ENCODE measurements at places on chromosomes 16 and 17. TPM values are rescaled to one million over a fixed set of nuclear protein-coding genes. Genes with fewer than 3 reads are reported as not detected.
A peak's percentile ranks its signal among the peaks of the same experiment; 100 is the strongest.

The DNAH2 gene
- not detected for polyA plus RNA-seq

The CACNG4 gene
- not detected for polyA plus RNA-seq

The ORMDL3 gene
- polyA plus RNA-seq = 217 TPM

GRCh38 chr17:39629898-39630297 lies 3.1 kb downstream of the PPP1R1B start:
- H3K4me3 ChIP-seq = no peak overlapping the region
- no peaks in the 10 kb centered on the region for H3K36me3 ChIP-seq
- peaks cover 9% of the 10 kb centered on the region for H3K4me1 ChIP-seq
- DNase-seq = no peak
- peaks cover 23% of the 10 kb centered on the region for H3K27me3 ChIP-seq
- H3K27ac ChIP-seq = no peak overlapping the region

- peaks cover 99% of the 10 kb centered on the region for H3K4me1 ChIP-seq
- DNase-seq = no peak
- H3K36me3 ChIP-seq = no peaks in the 10 kb centered on the region
Measured at GRCh38 chr17:77436058-77436442, 295.3 kb downstream of the SEC14L1 start.

DNA sequence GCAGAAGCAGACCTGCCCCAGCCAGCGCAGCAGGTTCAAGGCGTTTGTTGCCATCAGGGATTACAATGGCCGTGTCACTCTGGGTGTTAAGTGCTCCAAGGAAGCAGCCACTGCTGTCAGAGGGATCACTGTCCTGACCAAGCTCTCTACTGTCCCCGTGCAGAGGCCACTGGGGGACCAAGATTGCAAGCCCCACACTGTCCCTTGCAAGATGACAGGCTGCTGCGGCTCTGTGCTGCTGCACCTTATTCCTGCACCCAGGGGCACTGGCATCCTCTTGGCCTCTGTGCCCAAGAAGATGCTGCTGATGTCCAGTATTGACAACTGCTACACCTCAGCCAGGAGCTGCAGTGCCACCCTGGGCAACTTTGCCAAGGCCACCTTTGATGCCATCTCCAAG lies 27.7 kb downstream of the ATPAF2 start:
- H3K4me3 ChIP-seq = no peak overlapping the region
- no peak for DNase-seq
- H3K27me3 ChIP-seq = no peaks in the 10 kb centered on the region

GRCh38 chr17:33941744-33942143 lies 313.3 kb upstream of the CCL2 start:
- no peak overlapping the region for H3K4me3 ChIP-seq
- H3K27me3 ChIP-seq = no peaks in the 10 kb centered on the region
- H3K4me1 ChIP-seq = no peaks in the 10 kb centered on the region
- H3K36me3 ChIP-seq = no peaks in the 10 kb centered on the region
- no peak for DNase-seq

GRCh38 chr16:12271006-12271405 lies 294.5 kb downstream of the SNX29 start:
- H3K36me3 ChIP-seq = no peaks in the 10 kb centered on the region
- H3K4me3 ChIP-seq = no peak overlapping the region
- no peaks in the 10 kb centered on the region for H3K4me1 ChIP-seq
- no peaks in the 10 kb centered on the region for H3K27me3 ChIP-seq

GRCh38 chr17:78343543-78344201 lies 16.2 kb downstream of the SOCS3 start:
- H3K4me1 ChIP-seq = peaks cover 85% of the 10 kb centered on the region
- DNase-seq = peak; percentile 86
- H3K27me3 ChIP-seq = no peaks in the 10 kb centered on the region
- H3K4me3 ChIP-seq = peak overlapping the region; percentile 54

GRCh38 chr16:8996891-8997290 lies 33.2 kb upstream of the USP7 start:
- no peak for DNase-seq
- H3K4me1 ChIP-seq = no peaks in the 10 kb centered on the region
- no peak overlapping the region for H3K27ac ChIP-seq
- H3K27me3 ChIP-seq = no peaks in the 10 kb centered on the region
- no peak overlapping the region for H3K4me3 ChIP-seq

- H3K4me3 ChIP-seq = peak overlapping the region; percentile 76
- H3K27ac ChIP-seq = peak overlapping the region; percentile 91
- no peaks in the 10 kb centered on the region for H3K27me3 ChIP-seq
- peaks cover 53% of the 10 kb centered on the region for H3K4me1 ChIP-seq
- no peak for DNase-seq
Measured at GRCh38 chr17:76558198-76559095, 18.6 kb downstream of the PRCD start.

- no peak overlapping the region for H3K27ac ChIP-seq
- DNase-seq = no peak
- no peak overlapping the region for H3K4me3 ChIP-seq
- H3K4me1 ChIP-seq = peaks cover 10% of the 10 kb centered on the region
- no peaks in the 10 kb centered on the region for H3K36me3 ChIP-seq
Measured at GRCh38 chr17:76840443-76840767, 27.8 kb upstream of the MGAT5B start.

DNA sequence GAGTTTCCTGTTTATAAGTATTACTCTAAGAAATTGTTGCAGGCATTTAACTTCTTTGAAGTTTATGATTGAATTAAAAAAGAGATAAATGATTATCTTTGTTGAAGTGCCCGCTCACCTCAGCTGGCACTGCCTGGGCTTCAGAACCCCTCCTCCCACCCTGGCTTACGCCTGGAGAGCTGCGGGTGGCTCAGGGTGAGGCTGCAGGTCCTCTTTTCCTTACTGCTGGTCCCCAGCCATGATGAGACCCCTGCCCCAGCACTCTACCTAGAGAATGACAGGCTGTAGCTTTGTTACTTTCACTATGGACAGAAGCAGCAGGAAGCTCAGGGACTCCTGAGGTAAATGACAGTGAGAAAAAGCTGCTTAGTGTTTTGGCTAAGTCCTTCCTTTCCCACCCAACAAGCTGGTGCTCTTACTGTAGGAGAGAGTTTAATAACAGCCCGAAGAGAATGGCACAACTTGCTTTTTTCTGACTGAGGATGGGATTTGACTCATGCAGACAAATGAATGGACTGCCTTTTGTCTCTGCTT lies 62.1 kb downstream of the EPN2 start:
- H3K27ac ChIP-seq = no peak overlapping the region
- H3K36me3 ChIP-seq = no peaks in the 10 kb centered on the region
- H3K27me3 ChIP-seq = no peaks in the 10 kb centered on the region
- DNase-seq = no peak
- no peaks in the 10 kb centered on the region for H3K4me1 ChIP-seq
